Fibroblast of gingiva (primary cell): ENCODE measurements at places on chromosomes 6 and 20.

DNA sequence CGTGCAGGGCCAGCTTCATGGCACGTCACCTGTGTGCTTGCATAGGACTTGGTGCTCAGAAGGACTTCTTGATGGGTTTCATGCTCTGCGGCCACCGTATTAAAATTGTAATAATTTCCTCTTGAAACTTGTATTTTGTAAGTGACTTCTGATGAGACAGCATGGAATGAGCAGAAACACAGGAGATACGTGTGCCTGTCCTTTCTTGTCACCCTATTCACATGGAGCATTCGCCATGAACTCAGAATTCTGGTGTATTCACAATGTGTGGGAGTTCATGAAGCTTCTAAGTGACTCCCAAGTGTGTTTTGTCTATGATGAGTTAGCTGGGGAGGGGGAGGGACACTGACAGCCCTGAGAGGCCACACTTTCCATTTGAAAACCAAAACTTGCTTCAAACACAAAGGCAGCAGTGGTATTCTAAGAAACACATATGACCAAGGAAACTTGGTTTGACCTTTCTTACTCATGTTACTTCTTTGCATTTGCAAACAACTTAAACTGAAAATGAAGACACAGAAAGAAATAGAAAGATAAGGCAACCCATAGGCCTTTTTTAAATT lies 92.1 kb upstream of the NEDD9 start:
- no peak for DNase-seq

- no peak for DNase-seq
Measured at GRCh38 chr6:168439794-168440450, 1.1 kb upstream of the SMOC2 start.

DNA sequence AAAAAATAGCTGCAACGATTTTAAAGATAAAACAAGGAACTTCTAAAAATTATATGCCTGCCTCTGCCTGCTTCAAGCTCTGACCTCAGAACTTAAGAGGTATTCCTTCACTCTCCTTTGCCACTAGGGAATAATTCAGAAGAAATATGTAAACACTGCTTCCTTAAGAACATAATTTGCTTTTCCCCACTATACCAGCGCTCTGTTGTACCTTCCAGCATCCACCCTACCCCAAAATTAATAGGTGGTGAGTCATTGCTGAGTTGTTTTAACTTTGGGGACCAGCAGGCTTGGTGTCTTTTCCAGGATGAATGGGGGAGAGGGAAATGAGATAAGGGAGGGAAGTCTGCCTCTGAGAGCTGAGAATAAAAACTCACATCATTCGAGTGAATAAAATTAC lies 107.7 kb upstream of the ATXN1 start:
- no peak for DNase-seq

DNA sequence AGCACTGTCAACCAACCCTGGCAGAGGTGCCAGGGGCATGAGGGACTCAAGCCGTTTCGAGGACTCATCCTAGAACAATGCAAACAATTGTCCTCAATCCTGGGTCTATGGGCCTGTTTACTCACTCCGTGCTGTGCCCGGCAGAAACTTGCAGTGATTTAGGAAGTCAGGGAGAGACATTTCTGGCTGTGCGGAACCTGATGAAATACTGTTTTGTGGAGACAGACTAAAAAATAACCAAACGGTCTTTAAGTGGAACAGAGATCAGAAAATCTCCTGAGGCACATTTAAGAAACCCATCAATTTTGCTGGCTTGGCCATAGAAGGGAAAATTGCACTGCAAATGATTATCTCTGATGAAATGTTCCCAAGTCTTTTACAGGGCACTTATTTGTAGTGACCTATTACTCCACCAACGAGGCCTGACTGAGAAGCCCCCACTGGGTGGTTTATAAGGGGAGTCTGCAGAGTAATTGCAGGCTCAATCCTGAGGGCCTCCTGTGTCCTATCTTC lies 79.8 kb upstream of the KCNK16 start:
- DNase-seq, result peak; percentile 77

- DNase-seq, result no peak
Measured at GRCh38 chr20:46673394-46674252, 15.6 kb downstream of the TP53RK start.

GRCh38 chr6:43936476-43936875 lies 166.5 kb downstream of the VEGFA start:
- no peak for DNase-seq

DNA sequence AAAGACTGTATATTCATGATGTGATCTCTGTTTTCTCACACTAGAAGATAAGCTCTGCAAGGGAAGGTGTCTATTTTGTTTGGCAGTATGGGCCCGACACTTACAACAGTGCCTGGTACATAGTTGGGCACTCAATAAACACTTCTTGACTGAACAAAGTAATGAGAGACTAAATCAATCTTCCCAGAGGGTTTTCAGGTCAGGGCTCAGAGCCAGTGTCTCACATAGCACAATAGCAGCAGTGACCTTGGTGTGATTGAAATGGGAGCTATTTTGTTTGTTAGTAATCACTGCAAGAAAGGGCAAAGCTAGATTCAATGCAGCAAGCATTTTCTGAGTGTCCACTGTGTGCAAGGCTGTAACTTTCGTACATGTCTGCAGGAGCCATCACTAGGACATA lies 26.4 kb upstream of the GCM1 start:
- DNase-seq, result no peak

GRCh38 chr6:158284876-158285655 lies 27.2 kb upstream of the TULP4 start:
- DNase-seq, result no peak

DNA sequence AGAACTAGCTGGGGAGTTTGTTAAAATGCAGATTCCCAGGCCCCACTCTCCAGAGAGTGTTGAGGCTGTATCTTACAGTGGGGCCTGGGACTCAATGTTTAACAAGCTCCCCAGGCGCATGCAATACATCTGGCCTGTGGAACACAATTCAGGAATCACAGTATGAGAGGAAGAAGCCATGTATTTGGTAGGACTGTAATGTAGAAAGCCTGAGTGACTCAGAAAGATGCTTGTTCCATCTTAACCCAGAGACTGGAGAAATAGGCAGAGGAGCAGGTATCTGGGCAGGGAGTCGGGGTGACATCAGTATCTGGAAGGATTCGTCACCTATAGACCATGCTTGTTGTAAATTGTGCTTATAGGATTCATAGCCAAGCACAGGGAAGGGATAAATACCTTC lies 90.5 kb downstream of the UNC5CL start:
- no peak for DNase-seq

GRCh38 chr20:59214606-59215547 lies 51.3 kb downstream of the ZNF831 start:
- no peak for DNase-seq

DNA sequence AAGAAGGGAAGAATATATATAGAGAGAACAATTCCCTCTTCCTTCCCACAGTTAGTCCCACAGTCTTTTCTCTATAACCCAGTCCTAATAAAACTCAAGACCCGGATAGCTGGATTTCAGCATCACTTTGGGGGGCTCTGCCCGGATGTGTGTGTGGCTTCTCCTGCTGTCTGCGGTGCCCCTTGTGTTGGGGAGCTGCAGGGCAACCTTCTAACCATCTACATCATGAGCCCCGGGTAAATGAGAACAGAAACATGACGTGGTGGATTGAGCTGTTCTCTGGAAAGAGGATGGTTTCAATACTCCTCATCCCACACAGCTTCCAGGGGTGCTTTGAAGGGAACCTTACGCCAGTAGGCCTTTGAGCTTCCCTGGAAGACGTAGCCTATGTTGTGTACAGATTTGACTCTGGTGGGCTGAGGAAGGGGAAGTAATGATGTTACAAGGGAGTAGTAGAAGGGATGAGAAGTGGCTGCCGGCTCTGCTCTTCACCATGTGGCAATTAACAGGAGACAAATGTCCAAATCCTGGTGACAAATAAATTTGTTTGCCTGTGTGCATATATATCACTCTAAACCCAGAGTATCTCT lies 13.5 kb upstream of the PRDM1 start:
- DNase-seq, result no peak

DNA sequence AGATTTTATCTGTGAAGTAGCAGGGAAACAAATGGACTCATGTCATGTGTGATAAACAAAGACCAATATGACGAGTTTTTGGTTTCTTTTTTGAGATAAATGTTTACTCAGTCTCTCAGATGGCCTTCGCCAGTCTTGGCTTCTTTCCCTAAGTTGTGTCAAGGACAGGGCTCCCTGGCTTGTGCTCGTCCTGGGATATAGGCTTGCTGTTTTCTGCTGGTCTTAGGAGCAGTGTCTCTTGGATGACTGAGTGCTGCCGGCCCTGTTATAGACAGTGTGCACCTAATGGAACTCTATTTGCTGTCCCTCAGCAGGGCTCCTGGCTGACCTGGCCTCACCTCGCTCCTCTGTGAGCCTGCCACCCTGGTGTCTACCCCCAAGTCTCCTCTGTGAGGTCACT lies 324.1 kb upstream of the SYNCRIP start:
- no peak for DNase-seq

- DNase-seq, result no peak
Measured at GRCh38 chr20:63652192-63652980, 838 bp downstream of the STMN3 start.
